ENCODE measurements at places on chromosomes 7 and 10.

DNA sequence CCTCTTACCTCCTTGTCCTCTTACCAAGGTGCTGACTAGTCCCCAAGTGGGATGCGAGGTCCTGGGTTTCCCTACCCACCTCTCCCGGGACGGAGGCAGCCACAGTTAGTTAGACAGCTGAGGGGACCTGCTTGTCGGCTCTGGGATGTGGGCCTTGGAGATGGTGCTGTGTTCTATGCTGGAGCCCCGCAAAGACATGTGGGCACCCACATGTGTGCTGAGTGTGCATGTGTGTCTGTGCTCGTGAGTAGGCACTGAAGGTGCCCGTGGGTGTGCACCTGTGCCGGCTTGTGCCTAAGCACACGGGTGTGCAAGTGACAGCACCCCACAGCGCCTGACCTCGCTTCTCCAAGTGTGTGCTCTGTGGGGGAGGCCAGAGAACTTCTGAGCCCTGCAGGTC lies 62.2 kb downstream of the NEURL1 start:
- no peak for DNase-seq

DNA sequence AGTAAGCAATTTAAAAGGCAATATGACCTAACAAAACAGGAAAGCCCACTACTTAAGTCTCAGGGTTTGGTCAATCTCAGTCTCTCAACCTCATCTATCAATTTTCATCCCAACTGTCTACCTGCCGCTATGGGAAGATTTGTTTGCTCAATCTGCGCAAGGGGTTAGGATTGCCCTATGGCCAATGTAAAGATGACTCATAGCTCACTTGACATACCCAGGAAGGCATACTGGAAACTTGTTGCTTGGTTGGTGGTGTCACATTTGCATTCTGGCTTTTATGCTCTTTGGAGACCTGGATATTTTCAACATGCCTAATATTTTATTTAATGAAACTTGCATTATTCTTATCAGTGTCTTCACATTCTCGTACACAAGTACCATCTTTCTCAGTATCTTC lies 78.1 kb upstream of the TMEM196 start:
- DNase-seq: no peak

GRCh38 chr10:639001-639750 lies 50.3 kb downstream of the DIP2C start:
- DNase-seq: no peak

DNA sequence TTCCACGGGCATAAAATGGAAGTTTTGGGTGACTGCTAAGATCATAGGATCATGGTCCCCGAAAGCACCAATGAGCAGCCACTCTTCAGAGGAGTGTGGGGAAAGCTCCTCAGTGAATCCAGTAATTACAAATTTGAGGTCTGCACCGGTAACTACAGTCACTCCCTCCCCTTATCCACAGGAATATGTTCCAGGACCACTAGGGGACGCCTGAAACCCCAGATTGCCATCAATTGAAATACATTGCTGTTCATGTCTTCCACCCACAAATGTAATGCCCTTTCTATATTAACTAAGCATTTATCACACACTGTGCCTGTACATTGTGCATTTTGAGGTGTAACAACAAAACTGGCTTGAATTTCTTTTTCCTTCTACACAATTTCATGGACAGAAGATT lies 447.9 kb upstream of the PFKP start:
- DNase-seq: peak; percentile 7

- peak; percentile 57 for DNase-seq
Observed at GRCh38 chr7:66379542-66380160, 174.5 kb downstream of the TPST1 start.

DNA sequence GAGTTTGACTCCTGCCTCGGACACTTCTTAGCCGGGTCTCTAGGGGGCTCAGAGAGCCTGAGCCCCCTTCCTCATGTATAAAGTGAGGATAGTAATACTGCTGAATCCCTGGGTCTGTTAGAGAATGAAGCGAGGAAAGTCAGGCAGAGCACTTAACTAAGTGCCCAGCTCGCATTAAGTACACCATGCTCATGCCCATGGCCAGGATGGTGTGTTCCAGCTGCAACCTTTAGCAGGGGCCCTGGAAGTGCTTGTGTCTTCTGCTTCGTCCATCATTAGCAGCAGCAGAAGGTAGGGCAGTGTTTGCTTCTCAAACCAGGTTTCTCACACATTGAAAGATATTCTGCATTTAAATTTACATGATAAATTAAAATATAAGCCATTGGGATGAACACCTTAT lies 27.3 kb upstream of the WDFY4 start:
- no peak for DNase-seq

GRCh38 chr10:103969857-103970627 lies 3.1 kb downstream of the SLK start:
- DNase-seq: peak; percentile 4

GRCh38 chr10:24249829-24250415 lies 41.0 kb downstream of the KIAA1217 start:
- DNase-seq: no peak

GRCh38 chr7:46626691-46627310 lies 705.7 kb upstream of the IGFBP3 start:
- no peak for DNase-seq

DNA sequence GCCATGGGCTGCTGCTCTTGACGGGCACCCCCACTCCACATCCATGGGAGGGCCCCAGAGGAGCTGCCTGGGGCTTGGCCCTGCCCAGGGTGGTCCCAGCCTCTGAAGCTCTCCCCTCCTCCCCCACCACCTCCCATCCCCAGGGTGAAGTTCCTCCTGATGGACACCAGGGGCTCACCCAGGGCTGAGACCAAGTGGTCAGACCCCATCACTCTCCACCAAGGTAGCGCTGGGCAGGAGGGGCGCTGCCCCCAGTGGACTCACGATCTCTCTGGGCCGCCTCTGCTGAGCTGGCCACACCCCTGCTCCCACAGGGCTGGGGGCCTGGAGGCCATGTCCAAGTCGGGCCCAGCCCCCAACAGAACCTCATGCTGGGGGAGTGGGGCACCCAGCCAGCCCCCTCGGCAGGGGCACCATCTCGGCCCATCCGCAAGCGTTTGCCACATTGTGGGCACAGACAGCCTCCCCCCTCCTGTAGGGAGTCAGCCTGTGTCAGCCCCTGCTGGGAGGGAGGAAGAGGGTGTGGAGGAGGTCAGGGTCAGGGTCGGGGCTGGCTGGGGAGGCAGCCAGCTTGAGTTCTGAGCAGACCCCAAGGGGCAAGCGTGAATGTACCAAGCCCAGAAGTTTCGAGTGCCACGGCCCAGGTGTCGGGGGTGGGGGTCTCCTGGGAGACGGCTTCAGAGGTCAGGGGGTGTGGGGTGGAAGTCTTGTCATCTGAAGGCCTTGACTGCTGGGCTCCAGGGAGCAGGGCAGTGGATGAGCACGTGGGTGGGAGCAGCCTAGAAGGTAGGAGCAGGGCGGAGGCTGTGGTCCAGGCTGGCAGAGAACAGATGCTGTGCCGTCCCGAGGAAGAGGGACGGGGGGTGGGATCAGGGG lies 2.8 kb downstream of the UPK3B start:
- no peak for DNase-seq

DNA sequence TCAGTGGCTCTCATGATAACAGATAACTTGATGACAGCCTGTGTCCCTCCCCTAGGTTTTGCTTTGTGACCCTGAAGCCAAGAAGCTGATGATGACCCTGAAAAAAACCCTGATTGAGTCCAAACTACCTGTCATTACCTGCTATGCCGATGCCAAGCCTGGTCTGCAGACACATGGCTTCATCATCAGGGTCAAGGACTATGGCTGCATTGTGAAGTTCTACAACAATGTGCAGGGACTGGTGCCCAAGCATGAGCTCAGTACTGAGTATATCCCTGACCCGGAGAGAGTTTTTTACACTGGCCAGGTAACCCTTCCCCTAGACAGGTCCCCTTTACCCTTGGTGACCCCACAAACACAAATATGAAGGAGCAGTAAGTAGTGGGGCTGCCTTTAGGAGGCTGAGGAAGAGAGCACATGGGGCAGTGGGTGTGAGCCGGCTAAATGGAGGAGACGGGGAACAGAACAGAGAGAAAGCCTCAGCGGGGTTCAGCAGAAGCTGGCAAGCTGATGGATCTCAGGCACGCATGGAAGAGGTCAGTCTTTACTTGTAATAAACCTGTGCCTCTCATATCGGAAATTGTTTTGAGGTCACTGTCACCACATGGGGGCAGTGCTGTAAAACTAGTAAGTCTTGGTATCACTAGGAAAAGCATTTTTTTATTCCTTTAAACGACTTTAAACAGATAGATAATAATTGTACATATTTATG lies 20.2 kb downstream of the PDCD11 start:
- peak; percentile 36 for DNase-seq

DNA sequence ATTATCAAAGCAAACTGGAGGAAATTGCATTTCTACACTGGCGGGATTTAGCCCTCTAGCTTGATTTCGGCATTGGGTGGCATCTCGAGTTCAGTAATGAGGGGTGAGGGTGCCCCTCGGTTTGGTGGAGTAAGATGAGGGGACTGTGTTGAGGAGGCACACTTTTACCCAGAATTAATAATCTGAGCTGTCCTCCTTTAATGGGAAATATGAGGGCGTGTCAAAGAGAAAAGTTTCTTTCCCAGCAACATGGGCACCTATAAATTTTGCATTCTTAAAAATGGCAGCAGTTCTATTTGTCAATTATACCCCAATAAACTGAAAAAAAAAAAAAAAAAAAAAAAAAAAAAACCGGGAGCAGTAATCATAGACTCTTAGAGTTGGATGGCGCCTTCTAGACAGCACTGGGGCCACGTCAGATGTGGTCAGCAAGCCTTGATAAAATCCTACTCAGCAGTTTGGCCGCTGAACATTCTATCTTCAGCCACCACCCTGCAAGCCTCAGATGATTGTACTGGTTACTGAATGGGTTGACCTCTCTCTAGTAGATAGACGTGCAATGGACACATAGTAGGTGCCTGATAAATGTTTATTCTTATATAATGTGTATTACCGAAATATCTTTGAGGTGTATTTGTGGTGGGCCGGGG lies 931 bp downstream of the PAPSS2 start:
- peak; percentile 27 for DNase-seq

DNA sequence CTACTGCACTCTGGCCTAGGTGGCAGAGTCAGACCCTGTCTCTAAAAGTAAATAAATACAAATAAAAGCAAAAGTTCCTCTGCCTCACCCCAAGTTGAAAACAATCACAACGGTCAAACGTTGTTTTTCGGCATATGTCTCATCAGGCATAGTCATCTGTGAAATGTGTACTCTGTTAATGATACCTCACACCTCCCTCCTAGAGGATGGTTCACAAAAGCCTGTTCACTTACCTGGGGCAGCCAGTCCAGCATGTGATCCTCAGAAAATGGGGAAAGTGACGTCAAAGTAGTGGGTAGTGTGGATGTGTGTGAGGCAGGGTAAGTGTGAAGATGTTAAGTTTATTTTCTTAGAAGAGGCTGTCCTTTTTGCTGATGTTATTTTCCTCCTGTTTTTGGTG lies 254.0 kb upstream of the LRGUK start:
- DNase-seq: no peak

DNA sequence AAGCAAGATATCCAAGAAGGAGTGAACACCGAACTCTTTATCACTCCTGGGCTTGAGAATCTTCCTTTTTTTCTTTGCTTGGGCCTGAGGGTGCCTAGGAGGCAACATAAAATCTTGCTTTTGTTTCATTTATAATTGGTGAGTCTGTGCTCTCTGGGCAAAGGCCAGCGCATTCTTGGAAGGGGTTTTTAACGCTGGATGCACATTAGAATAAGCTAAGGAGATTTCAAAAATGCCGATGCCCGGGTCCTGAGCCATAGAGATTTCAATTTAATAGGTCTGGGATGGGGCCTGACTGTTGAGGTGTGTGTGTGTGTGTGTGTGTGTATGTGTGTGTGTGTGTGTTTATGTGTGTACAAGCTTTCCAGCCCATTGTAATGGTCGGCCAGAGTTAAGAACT lies 62.0 kb upstream of the SORCS3 start:
- DNase-seq: no peak

GRCh38 chr7:92837000-92837749 lies 802 bp upstream of the CDK6 start:
- peak; percentile 8 for DNase-seq

DNA sequence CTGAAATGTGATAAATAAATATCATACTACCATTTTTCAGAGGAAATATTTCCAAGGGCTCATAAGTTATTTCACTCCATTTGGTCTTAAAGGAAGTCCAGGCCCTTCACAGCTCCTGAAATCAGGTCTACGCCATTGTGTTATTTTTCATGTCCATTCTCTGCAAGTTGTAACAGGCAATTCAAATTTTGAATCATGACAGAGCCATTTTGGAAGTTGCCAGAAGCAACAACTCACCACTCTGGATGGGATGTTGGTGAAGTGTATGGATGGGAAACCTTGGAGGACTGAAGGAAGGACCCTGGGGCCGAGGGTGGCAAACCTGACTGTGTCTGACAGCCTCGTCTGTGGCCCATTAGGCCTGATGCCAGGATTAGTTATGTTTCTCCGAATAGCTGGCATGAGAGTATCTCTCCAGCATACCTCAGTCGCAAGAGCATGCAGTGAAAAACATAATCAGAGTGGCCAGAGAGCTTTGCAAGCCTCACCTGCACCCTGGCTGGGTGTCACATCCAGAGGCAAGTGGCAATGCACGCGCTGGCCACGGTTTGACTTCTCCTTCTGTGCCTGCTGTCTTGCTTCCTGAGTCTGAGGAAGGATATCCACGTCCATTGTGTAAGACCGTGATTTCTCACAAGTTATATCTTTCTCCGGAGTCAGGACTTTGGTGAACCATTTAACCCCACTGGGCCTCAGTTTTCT lies 87.1 kb downstream of the NRP1 start:
- no peak for DNase-seq

GRCh38 chr10:14684354-14684753 lies 90.3 kb downstream of the FAM107B start:
- no peak for DNase-seq

DNA sequence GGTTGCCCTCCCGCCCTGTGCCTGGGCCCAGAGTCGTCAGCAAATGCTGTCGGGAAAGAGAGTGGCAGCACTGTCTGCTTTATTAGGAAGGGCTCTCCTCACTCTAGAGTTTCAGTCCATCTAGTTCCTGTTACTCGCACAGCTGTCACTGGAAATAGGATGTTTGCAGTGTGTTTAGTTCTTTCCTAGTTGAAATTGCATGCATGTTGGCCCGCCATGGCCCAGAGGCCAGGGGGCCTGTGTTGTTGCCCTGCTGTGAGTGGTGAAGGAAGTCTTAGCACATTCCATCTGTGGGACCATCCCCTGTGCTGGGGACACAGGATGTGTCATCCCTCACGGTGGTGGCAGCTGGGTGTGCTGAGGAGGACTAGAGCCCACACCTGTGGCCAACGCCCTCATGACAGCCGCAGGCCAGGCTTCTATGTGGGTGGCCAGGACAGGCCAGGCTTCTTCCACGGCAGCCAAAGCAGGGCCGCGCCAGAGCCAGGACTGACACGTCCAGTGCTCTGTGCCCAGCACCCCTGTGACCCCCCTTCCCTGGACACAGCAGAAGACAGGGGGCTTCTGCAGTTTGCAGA lies 45.4 kb downstream of the ZNF467 start:
- DNase-seq: no peak

DNA sequence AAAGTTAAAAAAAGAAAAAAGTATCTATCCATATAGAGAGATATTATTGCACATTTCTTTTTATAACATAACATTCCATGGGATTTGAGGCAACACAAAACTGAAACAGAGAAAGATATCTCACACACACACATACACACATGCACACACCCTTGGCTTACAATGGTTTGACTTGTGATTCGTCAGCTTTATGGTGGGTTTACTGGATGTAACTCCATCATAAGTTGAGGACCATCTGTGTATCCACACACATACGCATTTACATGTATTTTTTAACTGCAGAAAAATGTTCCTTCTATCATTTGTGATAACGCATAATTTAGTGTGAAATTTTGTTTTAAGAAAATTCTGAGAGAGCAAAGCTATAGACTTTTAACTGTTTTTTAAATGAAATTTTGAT lies 74.2 kb upstream of the CDCA7L start:
- DNase-seq: no peak

Measured in kidney capillary endothelial cell (primary cell).